ENCODE measurements at places on chromosomes 3 and 15.

DNA sequence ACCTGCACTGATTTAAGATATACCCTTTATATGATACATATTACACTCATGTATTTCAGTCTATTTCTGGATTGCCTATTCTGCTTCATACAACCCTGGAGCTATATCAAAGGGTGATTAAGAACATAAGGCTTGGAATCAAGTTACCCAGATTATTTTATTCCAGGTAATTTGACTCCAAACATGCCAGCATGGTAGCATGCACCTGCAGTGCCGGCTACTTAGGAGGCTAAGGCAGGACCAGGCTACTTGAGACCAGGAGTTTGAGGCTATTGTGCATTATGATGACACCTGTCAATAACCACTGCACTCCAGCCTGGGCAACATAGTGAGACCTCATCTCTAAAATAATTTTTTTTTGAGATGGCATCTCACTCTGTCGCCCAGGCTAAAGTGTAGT, 50.4 kb upstream of the NEO1 start:
- DNase-seq, result no peak

DNA sequence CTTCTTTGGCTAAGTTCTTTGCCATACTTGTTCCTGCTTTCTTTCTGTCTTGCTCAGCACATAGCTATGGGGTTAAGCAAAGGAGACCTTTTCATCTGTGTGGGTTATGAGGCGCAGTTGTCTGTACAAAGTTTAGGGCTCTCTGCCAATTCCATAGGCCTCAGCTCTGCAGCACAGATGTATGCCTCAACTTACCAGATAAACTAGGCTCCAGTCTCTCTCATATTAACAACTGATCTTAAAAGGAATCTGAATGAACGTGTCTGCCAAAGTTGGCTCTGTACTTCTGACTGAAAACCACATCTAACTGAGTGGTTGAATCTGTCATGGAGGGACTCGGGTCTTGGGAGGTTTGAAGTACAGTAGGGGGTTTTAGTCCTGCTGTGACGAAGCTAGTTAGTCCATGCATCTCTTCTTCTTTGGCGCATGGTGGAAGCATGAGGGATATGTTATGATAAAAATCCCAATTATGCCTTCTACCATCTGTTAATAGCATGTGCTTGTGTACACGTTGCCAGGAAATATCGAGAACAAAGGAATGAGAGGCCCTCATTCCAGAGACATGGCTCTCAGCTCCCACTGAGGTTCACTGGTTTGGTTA, 114.6 kb upstream of the TSC22D2 start:
- no peak for DNase-seq

- DNase-seq, result no peak
Measured at GRCh38 chr15:58549785-58550074, 117.9 kb downstream of the LIPC start.

- DNase-seq, result no peak
Measured at GRCh38 chr3:106431721-106432120, 562.9 kb upstream of the CBLB start.

DNA sequence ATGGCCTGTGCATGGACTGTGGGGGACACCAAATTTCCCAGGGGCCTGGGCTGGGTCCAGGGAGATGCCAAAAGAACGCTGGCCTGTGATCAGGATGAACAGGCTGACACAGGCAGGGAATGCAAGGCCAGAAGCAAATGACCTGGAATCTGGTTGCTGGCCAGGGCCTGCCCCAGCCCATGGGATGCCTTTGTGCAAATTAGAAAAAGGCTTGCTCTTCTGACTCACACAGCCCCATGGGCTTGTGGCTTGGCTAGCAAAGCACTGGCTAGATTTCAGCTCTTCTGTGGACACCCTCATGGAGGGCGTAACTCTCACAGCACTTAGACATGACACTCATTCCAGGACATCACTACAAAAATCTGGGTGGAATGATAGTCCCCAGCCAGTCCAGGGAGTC, 356.0 kb downstream of the SHQ1 start:
- DNase-seq, result no peak

GRCh38 chr3:122356402-122356801, 26.6 kb downstream of the MIX23 start:
- no peak for DNase-seq

DNA sequence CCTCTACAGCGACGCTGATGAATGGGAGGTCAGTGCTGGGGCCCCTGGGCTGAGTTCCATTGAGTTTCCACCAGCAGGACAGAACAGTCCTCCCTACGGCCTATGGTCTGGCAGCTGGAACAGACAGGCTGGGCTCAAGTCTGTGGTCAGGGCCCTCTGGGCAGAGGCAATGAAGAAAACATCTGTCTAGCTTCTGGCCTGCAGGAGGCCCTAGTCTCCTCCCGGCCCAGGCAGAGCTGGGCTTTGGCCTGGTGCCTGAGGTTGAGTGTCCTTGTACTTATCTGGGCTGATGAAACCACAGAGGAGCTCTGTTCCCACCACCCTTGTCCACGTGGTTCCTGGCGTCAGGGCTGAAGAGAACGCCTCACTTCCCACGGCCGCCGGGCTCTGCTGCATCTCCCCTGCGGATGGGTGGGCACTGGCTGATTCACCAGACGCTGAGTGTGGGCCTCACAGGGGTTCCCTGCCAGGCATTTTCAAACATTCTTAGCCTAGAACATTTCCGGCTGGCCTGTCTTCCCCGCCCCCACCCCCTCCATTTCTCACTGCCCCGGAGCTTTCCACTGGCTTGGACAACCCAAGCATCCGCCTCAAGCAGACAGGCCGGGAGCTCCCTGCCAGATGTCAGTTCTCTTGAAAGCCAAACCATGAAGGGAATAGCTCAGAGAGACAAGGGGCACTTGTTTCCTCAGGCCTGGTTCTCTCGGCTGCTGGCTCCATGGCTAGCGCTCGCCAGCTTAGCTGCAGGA, 20.3 kb downstream of the PPCDC start:
- peak; percentile 33 for DNase-seq

- no peak for DNase-seq
Measured at GRCh38 chr3:157384031-157384430, 52.6 kb upstream of the PTX3 start.

- DNase-seq, result no peak
Measured at GRCh38 chr15:51796847-51797401, 32.5 kb upstream of the TMOD3 start.

DNA sequence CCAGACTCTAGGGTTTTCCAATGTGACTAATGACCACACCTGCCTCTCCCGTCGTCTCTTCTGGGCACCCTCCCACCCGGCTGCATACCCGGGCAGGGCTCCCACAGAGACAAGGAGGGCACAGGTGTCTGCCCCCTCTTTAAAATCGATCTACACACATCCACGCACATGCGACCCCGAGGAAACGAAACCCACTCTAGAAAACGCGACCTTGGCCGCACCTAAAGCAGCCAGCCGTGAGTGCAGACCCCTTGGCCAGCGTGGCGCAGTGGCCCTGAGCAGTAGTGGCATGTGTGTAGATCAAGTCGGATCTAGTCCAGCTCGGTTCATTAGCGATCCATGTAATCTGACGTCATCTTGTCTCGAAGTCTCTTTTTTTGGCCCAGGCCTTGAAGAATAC, 151.8 kb downstream of the NSMCE3 start:
- no peak for DNase-seq

DNA sequence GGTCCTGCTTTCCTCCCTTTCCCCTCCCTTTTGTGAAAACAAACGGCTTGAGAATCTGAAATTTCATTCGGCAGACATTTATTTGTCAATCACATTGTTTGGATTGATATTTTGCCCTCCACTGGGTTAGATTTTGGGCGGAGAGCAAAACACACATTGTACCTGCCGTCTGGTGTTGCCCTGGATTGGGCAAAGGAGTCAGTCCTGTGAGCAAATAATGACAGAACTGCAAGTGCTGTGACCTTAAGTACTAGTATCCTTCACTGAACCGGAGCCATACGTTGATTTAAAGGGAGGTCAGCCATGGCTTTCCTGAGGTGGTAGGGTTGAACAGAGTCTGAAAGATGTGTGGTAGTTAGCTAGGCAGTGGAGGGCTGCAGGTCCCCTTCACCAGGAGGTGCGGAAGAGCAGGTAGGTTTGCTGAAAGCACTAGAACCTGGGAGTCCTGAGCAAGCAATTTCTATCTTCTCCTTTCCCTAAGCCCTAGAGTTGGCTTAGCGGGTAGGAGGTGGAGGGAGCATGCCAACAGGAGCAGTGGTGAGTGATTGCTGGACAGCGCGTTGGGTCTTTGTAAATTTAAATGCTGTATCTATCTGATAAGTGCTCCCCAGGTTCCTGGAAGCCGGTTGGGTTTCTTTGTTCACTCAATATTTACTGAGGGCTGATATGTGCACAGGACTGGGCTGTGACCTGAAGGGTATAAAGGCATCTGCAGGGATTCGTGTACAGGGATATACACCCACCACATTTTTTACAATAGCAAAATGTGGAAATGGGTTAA, 2.0 kb downstream of the PDIA5 start:
- DNase-seq, result no peak
